ENCODE measurements at places on chromosomes 2 and 18. TPM values are rescaled to one million over a fixed set of nuclear protein-coding genes. Genes with fewer than 3 reads are reported as not detected.

GRCh38 chr2:11310212-11310611, 34.2 kb downstream of the ROCK2 start:
- peak; percentile 14 for DNase-seq

GRCh38 chr2:133732059-133732458, 163.8 kb upstream of the NCKAP5 start:
- no peak for DNase-seq

MCM6 gene
- 18.7 TPM for total RNA-seq

TNFRSF11A gene
- total RNA-seq: 3.6 TPM

GRCh38 chr2:241190291-241190981, 2.0 kb downstream of the ANO7 start:
- DNase-seq: peak; percentile 48

DNA sequence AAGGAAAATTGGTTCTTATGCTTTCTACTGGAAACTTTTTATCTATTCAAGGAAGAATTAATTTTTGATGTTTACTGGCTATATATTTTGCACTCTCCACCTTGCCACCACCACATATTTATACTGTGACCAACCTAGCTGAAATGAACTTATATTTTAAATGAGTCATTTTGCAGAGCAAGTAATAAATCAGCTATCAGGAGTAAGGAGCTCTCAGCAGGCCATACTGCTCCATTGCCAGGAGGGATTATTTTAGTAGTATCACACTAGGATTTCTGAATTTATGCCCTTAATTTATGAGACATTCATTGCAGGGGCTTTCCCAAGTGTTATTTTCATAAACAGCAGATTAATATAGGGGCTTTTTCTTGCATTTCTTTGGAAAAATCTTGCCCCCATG, 125.8 kb upstream of the CYP1B1 start:
- DNase-seq: no peak

DNA sequence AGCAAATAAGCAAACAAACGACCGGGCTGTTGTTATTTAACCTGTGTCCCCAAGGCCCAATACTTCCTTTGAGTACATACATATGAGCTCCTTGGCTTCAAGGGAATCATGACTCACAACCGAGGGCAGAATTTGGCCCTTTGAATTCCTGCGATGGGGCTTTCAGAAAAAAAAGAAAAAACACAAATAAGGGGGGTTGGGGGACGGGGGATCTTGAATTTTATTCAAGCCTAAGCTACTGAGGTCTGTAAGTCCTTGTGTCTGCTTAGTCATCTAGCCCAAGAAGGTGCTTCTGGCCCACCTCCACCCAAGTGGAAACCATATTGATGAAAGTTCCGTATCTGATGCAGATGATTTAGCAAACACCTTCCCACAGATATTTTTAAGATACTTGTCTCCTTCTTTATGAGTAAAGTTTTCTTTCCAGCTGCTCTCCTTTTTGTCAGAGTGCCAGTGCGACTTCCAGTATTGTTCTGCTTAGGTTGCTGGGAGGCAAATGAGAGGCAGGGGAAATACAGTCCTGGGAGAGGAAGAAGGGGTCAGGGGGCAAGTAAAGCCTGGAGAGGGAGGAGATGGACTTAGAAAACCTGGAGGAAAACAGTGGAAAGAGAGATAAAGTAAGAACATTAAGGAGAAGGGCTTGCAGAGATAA, 169.6 kb downstream of the ZEB2 start:
- DNase-seq: no peak

GREB1 gene
- total RNA-seq: 61.2 TPM

- DNase-seq: no peak
Observed at GRCh38 chr2:163647300-163647699, 88.5 kb downstream of the FIGN start.

NAT8 gene
- 1.9 TPM for total RNA-seq

DNA sequence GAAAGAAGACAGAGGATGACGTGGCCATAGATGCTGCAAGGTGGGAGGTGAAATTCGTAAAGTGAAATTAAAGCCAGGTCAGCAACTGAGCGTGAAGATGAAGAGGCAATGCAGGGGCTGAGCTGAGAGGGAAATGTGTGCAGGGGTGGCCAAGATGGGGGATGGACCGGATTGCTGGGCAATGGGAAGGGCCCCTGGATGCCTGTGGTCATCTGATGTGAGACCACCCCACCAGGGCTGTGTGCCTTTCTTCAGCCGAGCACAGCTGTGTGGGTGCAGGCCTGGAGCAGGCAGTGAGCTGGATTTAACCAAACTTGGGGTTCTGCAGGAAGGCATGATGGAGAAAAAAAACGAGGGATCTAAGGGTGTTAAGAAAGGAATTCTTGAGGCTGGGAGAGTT, 80.4 kb downstream of the ZCCHC2 start:
- DNase-seq: no peak

KCNJ13 gene
- not detected for total RNA-seq

ZNF385B gene
- 4.0 TPM for total RNA-seq

DNA sequence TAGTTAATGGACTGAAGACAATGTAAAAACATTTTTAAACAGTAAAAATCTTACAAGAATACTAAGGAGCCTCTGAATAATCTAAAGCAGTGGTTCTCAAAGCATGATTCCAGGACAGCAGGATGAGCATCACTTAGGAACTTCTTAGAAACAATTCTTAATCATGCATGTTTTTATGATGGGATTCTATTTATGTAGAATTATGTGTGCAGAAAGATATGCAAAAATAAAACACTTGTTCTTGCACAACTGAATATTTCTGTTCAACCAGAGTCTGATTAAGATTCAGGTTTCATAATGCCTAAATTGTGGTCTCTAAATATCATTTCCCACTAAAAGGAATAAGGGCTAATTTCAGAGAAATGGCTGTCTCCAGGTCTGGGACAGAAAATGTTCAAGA, 69.2 kb upstream of the MTIF2 start:
- no peak for DNase-seq

DNA sequence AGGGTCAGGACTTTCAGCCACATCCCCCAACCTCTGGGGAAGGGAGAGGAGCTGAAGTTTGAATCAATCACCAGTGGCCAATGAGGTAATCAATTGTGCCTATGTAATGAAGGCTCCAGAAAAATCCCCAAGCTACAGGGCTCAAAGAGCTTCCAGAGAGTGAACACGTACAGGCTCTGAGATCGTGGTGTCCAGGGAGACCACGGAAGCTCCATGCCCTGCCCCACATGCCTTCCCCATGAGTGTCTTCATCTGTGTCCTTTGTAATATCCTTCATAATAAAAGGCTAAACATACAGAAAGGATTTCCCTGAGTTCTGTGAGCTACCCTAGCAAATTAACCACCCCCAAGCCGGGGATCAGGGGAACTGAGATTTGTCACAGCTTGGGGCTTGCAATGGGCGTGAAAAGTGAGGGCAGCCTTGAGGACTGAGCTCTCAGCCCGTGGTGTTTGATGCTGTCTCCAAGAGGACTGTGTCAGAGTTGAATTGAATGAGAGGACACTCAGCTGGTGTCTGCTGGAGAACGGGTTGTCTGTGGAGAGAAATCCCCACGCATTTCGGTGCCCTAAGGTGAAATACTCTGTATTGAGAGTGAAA, 25.5 kb upstream of the TUBB6 start:
- DNase-seq: peak; percentile 27

MC5R gene
- not detected for total RNA-seq

MSGN1 gene
- total RNA-seq: not detected

IL36B gene
- total RNA-seq: not detected

DNA sequence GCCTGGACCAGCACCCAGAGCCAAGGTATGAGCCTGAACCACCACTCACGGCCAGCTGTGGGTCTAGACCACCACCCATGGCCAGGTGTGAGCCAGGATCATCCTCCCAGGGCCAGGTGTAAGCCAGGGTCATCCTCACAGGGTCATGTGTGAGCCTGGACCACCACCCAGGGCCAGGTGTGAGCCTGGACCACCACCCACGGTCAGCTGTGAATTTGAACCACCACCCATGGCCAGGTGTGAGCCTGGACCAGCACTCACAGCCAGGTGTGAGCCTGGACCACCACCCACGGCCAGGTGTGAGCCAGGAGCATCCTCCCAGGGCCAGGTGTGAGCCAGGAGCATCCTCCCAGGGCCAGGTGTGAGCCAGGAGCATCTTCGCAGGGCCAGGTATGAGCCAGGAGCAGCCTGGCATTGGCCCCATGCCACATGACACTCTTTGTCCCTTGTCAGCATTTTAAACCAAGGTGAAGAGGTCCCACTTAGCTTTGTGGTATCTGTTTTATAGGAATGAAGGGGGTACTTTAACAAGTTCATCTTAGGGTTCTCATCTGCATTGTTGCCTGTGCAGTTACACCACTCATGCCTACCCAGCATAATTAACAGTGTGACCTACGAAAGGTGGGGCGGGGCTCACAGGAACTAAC, 71.2 kb downstream of the AGAP1 start:
- no peak for DNase-seq

PDE11A gene
- total RNA-seq: 1.4 TPM

GRCh38 chr2:217290467-217290866, 430.6 kb upstream of the TNP1 start:
- DNase-seq: no peak

SH3BP4 gene
- 34.6 TPM for total RNA-seq

DNA sequence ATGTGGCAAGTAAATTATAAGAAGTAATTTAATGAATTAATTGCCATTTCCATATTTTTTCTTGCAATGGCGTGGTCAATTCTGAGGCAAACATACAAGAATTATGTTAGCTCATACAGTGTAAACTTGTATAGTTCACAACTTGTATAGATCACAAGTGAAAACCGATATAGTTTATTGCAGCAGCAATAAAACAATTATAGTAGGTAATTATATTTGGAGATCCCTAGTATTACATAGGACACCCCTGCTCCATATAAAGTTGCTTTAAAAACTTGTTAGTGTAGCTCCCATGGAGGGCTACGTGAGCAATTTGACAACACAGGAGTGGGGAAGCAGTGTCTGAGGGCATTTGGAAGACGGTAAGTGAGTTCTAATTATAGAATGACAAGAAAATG, 288.2 kb downstream of the SOCS6 start:
- DNase-seq: no peak

DNA sequence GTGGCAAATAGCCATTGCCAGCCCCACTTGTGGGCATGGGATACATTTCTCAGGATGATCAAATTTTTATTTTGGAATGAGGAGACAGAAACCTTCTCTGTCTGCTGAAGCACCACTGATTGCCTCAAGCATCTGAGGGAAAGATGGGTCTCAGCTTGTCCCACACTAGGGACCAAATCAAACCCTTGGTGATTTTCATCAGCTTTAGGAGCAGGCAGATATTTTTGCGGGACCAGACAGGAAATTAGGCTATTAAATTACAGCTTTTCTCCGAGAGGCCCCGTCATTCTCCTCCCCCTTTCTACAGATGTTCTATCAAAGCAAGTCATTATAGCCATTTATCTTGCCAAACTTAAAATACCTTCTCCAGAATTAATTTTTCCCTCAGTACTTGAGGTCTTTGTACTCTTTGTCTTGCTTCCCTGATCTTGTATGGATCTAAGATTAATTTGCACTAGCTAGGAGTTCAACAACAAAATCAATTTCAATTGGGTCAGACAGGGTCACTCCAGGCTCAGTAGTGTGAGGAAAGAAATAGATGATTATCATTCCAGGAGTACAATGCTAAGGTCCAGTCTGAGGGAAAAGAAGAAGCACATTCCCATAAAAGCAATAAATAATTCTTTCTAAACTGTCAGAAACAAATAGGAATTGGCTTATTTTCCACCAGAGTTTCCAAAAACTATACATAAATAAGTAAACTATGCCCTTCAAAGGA, 818.1 kb upstream of the SOX11 start:
- no peak for DNase-seq

GRCh38 chr2:217970206-217970605, 32.6 kb downstream of the TNS1 start:
- DNase-seq: no peak

CD28 gene
- total RNA-seq: not detected

GRCh38 chr2:100801402-100801801, 18.5 kb upstream of the NPAS2 start:
- no peak for DNase-seq

DNA sequence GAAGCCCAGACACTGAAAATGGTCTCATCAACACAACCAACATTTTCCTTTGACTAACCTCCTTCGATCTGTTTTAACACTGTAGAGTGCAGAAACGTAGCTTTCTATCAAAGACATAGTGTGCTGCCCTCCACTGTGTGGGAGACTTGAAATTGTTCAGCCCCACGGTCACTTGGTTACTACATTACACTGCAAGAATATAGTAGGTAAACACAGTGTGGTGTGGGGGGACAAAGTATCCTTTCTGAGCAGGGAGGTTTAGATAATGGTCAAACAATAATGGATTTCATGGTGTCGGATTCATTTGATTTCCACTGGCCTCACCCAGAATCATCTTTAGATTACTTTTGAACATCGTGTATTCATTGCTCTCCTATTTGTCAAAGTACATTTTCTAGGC, 181.0 kb downstream of the ERBB4 start:
- peak; percentile 50 for DNase-seq

- DNase-seq: no peak
Observed at GRCh38 chr2:38600921-38601455, 1.7 kb downstream of the HNRNPLL start.

DNA sequence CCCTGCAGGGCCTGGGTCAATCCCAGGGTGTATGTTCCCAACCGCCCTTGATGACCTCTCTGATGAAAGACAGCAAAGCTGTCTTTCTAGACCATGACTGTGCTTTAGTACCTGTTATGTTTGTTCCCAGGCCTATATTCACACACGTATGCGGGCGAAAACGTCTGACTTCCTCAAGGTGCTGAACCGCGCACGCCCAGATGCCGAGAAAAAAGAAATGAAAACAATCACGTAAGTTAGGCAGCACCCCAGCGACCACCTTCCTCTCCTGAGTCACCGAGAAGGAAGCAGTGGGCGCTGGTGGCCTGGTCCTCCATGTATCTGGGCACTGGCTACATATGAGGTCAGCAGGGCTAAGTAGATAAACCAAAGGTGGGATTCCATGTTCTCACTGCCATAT, 11.1 kb upstream of the GPBAR1 start:
- no peak for DNase-seq

DNA sequence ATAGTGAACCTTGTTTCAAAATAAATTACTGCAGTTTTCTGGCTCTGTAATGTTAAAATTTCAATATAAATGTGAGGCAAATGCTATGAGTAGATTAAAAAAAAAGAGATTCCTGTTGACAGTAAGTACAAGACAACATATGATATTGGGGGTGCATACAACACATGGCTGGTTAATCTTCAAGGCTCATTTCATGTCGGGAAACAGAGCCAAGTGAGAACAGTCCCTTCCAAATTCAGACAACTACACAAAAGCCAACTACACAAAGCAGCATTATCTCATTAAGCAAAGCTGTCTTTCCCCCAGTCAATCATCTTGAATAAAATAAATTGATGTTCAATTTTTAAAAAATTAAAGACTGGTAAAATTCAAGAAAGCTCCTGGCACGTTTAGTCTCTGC, 549.2 kb downstream of the CCDC85A start:
- DNase-seq: no peak

GALNT5 gene
- total RNA-seq: not detected

DNA sequence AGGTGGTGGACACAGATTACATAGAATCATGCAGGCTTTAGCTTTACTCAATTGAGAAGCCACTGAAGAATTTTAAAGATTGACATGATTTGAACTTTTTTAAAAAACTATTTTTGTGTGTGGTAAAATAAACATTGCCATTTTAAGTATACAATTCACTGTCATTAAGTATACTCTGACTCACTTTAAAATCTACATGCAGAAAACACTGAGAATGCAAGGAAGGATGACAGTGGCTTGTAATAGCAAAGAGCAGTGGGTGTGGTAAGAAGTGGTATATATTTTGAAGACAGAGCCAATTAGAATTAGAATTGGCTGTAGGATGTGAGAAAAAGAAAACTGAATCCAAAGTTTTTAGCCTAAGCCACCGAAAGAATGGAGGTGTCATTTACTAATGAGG, 14.9 kb downstream of the TRMT61B start:
- no peak for DNase-seq

Measured in HepG2 (cell line).